ENCODE measurements at places on chromosomes 2 and 18. TPM values are rescaled to one million over a fixed set of nuclear protein-coding genes. Genes with fewer than 3 reads are reported as not detected.

- DNase-seq: no peak
Observed at GRCh38 chr2:221552291-221552690, 19.8 kb downstream of the EPHA4 start.

- DNase-seq: no peak
Observed at GRCh38 chr18:10194592-10194991, 259.8 kb upstream of the APCDD1 start.

DNA sequence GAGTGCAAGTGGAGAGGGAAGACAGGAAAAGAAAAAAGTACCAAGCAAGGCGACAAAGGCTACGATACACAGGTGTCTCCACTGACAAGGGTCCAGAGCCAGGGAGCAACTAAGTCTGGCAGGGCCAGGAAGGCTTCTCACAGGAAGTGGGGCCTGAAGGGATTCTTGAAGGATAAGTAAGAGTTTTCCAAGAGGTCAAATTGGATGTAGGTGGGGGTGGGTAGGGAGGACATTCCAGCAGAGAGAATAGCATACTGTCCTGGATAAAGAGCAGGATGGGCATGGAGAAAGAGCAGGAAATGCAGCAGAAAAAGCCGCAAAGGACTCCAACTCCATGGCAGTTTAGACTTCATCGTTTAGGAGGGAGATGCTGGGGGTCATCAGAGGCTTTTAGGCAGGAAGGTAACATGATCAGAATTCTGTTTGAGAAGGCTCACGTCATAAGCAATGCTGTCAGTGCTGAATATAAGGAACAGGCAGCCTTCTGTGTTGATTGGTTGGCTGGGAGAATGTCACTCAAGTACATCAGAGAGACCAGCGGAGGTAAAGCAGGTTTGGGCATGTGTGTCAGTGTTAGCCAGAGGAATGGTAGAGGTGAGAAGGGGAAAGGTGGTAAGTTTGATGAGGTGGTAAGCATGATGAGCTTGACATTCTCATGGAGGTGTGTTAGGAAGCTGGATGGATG lies 35.1 kb downstream of the ARHGAP25 start:
- no peak for DNase-seq

GRCh38 chr2:10224734-10225133 lies 78.0 kb upstream of the HPCAL1 start:
- DNase-seq: no peak

The GPR155 gene
- 14.7 TPM for total RNA-seq

The SPP2 gene
- not detected for total RNA-seq

The NAT8 gene
- total RNA-seq: not detected
